Activated effector memory CD4-positive, alpha-beta T cell treated with Interleukin-2 at 50 U/mL for 16 hours (primary cell): ENCODE measurements at places on chromosomes 5 and 9.

DNA sequence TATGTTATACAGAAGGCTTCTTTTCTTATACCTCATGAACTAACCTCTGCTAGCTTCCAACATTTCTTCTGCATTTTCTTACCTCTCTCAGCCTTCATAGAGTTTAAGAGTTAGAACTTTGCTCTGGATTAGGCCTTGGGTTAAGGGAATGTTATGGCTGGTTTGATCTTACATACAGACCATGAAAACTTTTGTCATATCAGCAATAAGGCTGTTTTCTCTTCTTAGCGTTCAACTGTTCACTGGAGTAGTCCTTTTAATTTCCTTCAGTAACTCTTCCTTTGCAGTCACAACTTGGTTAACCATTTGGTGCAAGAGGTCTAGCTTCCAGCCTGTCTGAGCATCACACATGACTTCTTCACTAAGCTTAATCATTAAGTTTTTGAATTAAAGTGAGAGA lies 329.0 kb upstream of the CCNG1 start:
- DNase-seq: no peak

GRCh38 chr5:110054240-110054639 lies 364.5 kb downstream of the MAN2A1 start:
- DNase-seq: peak; percentile 46

GRCh38 chr9:97591535-97591934 lies 41.6 kb downstream of the TSTD2 start:
- no peak for DNase-seq

DNA sequence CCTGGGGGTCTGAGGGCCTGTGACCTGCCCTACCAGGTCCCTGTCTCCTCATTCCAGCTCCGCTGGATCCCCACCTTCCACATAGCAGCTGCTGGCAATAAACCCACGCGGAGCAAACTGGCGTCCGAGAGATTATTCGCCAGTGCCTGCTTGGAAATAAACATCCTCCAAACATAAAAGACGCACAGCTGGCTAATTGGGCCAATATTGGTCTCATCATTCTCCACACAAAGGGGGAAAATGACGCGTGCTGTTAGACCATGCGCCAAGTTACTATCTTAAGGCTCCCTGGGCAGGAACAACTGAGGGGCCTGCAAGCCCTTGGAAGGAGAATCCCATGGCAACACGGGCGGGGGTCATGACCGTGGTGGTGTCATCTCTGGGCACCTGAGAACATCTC lies 73.3 kb upstream of the SARDH start:
- no peak for DNase-seq

- DNase-seq: no peak
Observed at GRCh38 chr5:23763170-23763569, 255.8 kb downstream of the PRDM9 start.

GRCh38 chr5:175557778-175558177 lies 79.4 kb downstream of the SFXN1 start:
- no peak for DNase-seq

DNA sequence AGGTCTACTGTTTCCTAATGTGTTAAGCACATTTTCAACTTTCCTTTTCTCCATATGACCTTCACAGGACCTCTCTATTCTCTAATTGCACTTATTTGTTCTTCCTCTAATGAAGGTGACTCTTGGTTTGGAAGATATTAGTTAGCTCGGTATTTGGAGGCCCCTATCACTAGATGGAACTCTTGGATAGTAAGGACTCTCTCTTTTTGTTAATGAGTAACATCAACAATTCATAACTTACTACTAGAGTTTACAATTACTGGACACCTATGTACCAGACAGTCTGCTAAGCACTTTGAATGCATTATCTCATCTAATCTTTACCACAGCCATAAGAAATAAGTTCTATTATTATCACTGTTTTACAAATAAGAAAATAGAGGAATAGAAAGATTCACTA lies 23.4 kb upstream of the PAM start:
- no peak for DNase-seq

DNA sequence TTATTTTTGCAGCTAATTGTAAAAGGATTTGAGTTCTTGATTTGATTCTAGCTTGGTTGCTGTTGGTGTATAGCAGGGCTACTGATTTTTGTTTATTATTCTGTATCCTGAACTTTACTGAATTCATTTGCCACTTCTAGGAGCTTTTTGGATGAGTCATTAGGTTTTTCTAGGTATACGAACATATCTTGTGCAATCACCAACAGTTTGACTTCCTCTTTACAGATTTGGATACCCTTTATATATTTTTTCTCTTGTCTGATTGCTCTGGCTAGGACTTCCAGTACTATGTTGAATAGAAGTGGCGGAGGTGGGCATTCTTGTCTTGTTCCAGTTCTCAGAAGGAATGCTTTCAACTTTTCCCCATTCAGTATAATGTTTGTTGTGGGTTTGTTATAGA lies 210.8 kb downstream of the FGF10 start:
- DNase-seq: no peak

DNA sequence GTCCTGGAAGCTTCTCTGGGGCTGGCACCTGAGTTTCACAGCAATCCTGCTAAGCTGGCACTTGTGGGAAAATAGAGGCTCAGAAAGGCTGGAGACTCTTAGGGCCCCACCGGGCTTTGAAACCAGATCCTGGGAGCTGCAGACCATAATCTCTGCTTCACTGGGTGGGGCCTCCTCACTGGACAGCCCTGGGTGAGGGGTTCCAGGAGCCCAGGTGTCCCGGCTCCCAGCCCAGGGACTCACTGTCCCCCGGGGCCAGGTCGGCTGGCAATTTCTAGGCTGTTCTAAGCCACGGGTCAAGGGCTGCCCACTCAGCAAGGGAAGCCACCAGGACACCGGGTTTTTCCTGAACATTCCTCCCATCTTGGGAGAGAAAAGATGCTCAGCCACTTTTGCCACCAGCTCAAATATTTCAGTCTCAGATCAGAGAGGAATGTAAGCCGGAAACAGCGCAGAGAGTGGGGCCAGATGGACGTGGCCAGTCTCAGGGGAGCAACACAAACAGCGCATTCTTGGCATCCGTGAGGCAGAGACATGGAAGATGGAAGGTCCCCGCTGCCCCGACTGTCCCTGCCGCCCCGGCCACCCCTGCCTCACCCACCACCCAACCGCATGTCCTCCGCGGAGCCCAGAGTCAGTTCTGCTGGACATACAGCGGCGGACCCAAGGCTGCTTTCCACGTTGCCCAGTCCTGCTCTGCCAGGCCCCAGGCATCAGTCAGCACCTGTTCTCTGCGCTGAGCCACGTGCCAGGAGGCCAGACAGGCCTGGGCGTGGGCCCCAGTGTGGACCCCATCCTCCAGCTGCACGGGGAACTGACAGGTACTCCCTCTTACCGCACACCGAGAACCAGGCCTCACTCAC lies 72.6 kb downstream of the VAV2 start:
- DNase-seq: no peak

DNA sequence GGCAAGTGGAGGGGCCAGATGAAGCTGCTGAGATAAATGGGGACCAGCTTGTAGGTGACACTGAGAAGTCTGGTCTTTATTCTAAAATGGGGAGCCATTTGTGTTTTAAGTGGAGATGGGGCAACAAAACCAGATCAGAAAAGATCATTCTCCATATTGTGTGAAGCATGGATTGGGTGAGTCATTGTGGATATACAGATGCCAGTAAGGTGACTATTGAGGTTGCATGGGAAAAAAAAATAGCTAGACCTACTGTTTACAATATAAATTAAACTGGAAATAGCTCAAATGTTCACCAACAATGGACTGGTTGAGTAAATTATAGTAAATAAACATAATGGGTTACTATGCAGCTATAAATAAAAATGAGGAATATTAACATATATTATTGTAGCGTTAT lies 5.4 kb upstream of the MAP1B start:
- DNase-seq: no peak

DNA sequence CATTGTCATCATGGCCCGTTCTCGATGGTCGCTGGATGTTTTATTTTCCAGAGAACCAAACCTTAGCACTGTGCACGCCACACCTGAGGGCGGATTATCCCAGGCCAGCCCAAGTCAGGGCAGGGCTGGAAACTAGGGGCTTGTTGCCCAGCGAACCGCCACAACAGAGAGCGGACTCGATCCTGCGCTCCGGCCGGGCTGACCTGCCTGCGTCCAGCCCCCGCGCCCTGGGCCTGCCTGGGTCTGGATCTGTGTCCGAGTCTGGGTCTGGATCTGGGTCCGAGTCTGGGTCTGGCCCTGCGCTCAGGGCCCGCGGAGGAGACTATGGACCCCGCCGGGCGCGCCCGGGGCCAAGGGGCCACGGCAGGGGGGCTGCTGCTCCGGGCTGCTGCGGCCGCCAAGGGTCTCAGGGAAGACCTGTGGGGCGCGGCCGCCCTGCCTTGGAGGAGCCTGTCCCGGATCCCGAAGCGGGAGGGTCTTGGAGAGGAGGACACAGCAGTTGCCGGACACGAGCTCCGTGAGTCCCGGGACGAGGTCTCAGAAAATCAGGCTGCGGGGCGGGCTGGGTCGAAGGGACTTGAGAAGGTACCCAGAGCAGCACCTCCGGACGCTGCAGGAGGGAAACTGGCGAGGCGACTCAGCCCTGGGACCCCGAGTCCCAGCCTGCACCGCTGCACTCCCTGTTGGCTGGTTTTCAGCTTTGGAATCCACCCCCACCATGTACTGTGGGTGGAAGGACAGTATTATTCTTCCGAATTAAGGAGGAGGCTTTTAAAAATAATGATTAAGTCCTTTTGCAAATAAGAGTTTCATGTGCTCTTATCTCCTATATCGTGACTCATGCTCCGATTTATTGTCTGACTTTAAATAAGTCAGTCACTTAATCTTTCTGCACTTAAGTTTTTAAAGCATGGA lies at the start of gene ANKDD1B:
TSS of gene ANKDD1B (plus strand) at position 143 of the 915 bp plus-strand sequence. CDS start at position 325, 182 bp downstream.
- DNase-seq: no peak

DNA sequence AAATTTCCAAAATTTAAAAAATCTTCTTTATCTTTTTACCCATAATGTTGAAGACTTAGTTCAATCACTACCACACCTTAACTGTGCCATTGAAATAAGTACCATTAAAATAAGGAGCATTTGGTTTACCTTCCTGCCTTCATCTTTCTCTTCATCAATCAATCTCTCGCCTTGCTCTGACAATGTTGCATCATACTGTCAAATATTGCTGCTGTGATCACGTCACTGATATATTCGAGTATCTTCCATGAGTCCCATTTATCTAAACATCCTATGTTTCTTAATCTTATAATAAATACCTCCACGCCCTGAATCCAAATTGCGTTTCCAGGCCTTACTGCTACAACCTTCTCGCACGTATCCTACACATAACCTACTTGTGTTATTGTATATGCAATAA lies 155.2 kb upstream of the ACOT12 start:
- no peak for DNase-seq

DNA sequence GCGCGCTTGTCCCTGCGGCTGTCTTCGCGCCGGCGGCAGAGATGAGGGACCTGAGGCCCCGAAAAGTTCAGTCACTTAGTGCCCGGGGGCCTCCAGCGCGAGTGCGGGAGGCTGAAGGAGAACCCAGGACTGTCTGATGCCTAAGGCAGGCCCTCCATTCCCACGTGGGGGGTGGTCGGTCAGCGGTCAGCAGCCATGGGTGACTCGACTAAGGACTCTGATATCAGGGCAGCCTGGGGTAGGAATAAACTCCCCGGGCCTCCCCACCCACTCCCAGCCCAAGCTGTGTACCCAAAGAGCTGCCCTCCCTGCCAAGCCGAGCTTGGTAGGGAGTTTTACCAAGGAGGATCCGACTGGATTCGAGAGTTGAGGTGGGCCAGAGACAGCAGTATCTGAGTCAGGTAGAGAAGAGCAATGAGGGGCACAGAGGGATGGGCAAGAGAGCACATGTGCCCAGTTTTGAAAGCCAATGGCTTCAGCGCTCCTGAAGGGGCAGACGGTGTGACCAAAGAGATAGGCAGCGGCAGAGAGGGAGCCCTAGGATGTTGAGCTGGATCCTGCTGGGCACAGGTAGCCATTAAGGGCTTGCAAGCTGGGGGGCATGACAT lies 787 bp downstream of the FGFR4 start:
- DNase-seq: no peak

DNA sequence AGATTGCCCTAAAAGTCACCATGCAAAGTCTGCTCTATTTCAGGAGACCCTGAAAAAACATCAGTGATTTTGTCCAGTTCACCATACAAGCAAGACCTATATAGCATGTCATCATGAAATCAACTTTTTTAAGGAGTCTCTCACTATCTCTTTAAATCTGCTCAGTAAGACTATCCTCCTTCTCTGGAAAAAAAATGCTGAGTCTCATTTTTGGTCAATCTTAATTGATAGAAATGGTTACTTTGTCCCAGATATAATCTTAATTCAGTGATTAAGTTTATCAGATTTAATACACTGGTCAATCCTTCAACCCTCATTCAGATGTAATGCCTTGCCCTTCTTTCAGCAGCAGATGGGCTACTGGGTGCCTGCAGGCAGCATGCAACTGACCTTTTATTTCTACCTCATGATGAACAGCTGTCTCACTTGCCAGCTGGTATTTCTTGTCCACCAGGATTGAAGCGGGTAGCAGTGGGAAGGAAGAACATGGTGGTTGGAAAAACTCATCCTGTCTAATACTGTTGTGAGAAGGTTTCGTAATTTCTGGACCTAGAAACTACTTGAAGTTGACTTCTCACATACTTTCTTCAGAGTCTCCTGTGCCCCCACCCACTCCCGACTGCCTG lies 375.3 kb downstream of the DNAH5 start:
- DNase-seq: no peak

DNA sequence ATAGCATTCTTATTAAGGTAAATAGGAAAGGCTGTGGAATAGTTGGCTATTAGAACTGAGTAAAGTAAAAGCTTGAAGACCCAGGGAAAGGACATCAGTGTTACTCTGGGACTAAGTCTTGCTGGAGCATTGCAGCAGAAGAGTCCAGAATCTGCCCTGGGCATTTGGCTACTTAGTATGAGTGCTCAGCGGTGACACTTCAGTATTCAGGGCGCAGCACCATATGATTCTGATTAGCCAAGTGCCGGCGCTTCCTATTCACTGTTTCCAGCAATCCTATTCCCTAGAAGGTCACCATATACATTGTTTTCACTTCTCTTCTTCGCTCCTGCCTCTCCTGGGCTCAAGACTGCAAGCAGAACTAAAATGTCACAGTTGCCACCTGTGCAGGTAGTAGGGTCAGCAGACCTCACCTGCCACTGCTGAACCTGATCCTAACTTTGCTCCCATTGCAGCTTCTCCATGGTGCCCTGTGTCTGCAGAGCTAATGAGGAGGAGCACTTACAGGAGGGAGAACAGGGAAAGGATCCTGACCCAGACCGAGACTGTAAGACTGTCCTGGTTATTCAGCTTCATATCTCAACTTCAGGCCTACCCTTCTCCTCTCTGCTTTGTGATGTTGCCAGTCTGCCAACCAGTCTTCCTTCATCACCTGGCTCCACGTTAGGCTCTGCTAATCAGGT lies 313.6 kb upstream of the PIK3R1 start:
- no peak for DNase-seq

DNA sequence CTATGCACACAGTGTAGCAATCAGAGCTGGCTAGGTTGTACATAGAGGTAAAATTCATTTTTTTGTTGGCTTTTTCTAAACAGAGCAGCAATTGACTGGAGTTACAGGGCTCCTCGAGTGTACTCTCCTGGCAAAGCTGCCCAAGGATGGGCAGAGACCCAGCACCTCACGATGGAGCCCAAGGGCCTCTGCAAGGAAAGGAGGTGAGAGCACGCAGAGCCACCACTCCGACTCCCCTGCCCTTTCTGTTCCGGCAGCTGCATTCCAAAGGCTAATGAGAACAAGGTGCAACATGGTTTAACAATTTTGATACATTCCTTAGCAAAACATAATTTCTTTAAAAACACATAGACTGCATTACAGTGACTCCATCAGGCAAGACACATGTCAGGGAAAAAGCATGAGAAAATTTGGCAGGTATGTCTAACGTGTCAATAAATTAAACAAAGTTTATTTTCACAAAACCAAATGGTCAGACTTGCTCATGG lies 47.5 kb downstream of the SAXO1 start:
- DNase-seq: no peak

- no peak for DNase-seq
Observed at GRCh38 chr5:144139586-144139985, 30.9 kb downstream of the YIPF5 start.
